ENCODE measurements at places on chromosomes 3 and 15.

GRCh38 chr15:82146990-82147461 lies 101.2 kb upstream of the MEX3B start:
- no peak for DNase-seq

- DNase-seq, result no peak
Observed at GRCh38 chr3:115843206-115843605, 219.9 kb downstream of the GAP43 start.

GRCh38 chr3:194640829-194641228 lies 7.6 kb upstream of the TMEM44 start:
- DNase-seq, result no peak

- DNase-seq, result no peak
Observed at GRCh38 chr3:13963137-13963886, 83.4 kb upstream of the WNT7A start.

DNA sequence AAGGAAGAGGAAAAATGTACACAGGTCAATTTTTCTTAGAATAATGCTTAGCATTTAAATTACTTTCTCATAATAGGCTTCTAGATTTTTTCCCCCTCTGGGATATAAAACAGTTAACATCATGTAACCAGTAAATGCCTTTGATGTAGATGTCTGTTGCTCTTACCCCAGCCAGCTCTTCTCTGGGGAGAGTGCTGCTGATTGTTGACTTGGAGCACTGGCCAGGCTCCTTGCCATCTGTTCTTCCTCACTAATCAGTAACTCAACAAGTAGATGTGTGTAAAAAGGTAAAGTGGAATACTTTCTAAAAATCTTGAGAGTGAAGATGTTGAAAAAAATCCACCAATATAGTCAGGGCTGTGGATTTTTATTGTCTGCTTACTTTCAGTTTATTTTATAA lies 42.2 kb downstream of the RIOX2 start:
- DNase-seq, result no peak

DNA sequence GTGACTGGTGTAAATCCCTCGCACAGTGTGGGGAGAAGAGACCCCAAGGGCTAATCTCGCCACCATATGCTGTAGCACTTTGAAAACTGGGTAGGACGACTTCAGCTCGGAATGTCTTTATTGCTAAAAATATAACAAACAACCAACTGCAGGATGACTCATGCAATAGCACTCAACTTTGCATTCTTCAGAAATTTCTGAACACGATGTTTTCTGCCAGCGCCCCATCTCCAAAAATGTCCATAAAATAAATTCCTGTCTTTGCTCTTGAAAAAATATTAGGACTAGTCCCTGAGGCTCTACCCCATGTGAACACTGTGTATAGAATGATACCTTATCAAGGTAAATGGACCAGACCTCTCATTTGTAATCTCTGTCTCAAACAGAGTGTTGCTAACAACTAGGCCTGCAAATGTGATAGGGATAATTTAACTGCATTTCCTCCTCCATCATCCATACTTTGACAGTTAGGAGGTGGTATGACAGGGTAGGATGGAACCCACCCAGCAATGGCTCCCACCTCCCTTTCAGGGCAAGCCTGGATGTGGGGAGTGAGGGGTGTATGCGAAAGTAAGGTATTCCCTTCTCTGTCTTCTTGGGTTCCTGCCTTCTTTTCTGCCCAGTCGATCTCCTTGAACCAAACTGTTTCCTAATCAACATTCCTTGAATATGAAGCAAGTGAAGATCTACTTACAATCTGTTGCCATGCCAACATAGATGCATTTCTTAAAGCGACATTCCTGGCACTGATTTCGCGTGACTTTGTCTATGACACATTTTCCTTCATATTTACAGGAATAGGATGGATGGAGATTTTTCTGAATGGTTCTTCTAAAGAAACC lies 201.1 kb downstream of the NR1D2 start:
- DNase-seq, result no peak

Data from pancreas (tissue), 10 donors.